Fibroblast of lung (primary cell): ENCODE measurements at places on chromosomes 7 and 10. TPM values are rescaled to one million over a fixed set of nuclear protein-coding genes. Genes with fewer than 3 reads are reported as not detected.

DNA sequence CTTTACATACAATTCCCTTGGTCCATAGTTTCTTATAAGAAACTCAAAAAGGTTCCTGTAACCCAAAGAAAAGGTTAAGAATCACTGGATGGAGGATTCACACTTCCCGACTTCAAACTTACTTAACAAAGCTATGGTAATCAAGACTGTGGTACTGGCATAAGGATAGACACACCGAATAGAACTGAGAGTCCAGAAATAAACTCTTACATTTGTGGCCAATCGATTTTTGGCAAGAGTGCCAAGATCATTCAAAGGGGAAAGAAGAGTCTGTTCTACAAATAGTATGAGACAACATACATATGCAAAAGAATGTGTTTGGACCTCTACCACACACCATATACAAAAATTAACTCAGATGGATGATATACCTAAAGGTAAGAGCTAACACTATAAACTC lies 32.8 kb downstream of the KDM7A start:
- DNase-seq, result no peak

Gene ASAH2B
- 5.9 and 7.4 TPM in 2 replicates for polyA plus RNA-seq

- no peak for DNase-seq
These were observed 141.6 kb downstream of the GPR85 start for GRCh38 chr7:112945046-112945445.

DNA sequence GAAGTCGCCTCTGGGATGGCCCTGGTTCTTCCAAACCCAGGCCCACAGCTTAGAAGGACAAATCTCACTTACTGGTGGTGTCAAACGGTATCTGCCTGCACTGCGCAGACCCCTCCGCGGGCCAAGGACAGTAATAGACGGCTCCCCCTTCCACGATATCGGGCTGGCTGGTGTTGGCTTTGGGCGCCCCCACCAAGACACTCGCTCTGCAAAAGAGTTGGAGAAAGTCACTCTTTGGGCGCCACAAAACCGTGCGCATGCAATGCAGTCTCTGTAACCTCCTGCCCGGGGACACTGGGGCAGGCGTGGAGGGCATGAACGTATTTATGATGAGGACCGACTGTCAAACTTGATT lies 1.1 kb downstream of the ITGA8 start:
- DNase-seq, result no peak

Gene SORCS1
- 0.01 TPM in 2 replicates for polyA plus RNA-seq

DNA sequence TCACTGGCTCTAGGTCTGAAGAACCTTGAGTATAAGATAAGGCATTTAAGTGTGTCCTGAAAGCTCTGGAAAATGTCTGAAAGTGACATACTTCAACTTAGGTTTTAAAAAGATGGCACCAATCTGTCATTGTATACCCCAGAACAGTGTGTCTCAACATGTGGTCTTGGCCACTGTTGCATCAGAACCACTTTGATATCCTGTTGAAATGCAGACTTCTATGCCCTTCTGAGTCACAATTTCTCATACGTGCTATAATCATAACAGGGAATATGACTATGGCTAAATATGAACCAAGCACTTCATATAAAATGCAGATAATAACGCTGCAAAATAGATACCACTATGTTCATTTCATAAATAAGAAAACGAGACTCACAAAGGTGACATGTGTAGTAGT lies 38.0 kb upstream of the GPAM start:
- no peak for DNase-seq

GRCh38 chr7:37216156-37216852 lies 232.4 kb downstream of the ELMO1 start:
- peak; percentile 49 for DNase-seq

DNA sequence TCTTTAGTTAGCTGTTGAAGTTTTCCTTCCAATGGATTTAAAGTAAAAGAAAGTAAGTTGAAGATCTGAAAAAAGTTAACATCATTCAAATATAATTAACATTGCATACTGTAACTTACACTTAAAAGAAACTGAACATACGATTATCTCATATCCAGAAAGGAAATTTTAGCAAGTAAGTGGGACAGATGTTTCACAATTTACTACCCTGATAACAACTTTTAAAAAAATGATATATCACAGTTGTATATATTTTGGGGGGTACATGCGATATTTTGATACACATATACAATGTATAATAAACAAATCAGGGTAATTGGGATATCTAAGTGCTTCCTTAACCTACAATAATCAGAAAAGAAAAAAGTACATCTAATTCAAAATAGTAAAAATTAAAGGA lies 44.2 kb downstream of the ASZ1 start:
- no peak for DNase-seq

GRCh38 chr7:47422611-47423010 lies 159.3 kb downstream of the TNS3 start:
- peak; percentile 49 for DNase-seq

Gene UCMA
- polyA plus RNA-seq, result not detected in 2 replicates

DNA sequence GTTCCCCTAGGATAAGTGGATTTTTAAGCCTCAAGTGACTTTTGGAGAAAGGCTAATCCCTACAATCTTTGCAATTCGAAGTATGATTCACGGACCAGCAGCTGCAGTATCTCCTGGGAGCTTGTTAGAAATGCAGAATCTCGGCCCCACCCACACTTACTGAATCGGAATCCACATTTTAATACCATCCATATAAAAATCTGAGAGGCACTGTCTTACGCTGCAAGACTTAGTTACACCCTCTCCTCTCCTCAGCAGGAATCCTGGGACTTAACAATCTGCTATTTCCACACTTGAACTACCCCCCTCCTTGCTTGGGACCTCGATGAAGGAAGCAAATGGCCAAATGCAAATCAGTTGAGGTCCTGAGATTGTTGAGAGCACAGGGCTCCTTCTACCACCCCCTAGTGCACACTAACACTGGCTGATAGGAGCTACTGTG lies 21.0 kb downstream of the ITPRIP start:
- DNase-seq, result peak; percentile 74

Gene SH3PXD2A
- polyA plus RNA-seq, result 20.2 and 25.5 TPM in 2 replicates

DNA sequence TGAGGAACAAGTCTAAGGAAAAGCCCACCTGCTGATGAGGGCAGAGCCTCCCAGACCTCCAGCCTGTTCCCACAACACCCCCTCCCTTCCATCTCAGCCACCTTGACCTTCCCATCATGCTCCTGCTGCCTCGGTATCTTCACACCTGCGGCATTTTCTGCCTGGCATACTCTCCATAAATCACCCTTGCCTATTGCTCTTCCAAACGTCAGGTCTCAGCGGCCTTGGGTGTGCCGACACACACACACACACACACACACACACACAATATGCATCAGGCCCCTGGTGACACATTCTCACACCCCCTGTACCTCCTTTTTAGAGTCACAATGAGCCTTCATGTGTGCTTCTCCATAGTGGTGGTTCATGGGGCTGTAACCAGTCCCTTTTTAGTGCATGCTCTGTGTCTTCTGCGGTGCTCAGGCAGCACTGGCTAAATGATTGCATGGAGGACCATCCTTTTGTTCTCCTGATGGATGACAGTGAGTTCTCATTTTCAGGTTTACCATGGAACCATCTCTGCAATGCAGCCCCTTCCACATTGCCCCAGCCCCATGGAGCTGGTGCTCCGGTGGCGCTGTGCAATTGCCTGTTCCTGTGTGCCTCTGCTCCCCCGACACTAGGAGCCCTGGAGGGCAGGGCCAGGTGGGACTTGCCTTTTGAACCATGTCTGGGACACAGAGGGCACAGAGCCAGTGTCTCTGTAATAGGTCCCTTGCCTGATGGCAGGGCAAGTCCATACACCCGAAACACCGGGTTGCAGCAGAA lies 4.5 kb downstream of the ADIRF start:
- DNase-seq, result no peak

DNA sequence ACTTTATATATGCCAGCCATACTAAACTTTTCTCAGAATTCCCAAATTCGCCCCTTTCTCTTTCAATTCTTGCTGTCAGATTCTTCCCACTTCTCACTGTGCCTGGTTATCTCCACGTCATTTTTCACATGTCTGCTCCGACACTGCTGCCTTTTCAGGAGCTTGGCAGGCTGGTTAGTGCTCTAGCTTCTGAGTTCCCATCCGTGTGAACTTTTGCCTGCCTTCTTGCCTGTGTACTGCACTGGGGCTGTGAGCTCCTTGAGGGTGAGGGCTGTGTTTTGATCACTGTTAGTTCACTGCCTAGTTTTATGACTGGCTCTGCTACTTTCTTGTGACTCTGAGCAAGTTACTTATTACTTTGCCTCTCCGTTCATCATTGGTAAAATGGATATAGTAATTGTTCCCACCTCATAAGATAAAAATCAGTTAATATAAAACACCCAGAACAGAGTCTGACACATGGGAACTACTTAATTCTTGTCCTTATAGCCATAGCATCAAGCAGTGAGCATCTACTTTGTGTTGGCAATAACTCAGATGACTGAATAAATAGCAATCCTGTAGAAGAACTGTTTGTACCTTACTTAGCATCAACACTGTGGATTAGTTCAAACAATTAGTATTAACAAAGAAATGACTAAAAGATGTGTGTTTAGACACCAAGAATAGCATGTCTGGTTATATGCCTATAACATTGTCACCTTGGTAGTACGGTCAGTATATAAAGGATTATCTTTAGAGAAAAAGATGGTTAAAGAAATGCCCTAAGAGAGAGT lies 5.5 kb downstream of the GSTO1 start:
- peak; percentile 41 for DNase-seq

Gene GNAT3
- not detected in 2 replicates for polyA plus RNA-seq

- no peak for DNase-seq
These were observed 2.0 kb upstream of the KIAA1217 start for GRCh38 chr10:24206926-24207325.

Gene RALA
- polyA plus RNA-seq, result 46.1 and 53.2 TPM in 2 replicates

Gene CRHR2
- polyA plus RNA-seq, result not detected in 2 replicates

DNA sequence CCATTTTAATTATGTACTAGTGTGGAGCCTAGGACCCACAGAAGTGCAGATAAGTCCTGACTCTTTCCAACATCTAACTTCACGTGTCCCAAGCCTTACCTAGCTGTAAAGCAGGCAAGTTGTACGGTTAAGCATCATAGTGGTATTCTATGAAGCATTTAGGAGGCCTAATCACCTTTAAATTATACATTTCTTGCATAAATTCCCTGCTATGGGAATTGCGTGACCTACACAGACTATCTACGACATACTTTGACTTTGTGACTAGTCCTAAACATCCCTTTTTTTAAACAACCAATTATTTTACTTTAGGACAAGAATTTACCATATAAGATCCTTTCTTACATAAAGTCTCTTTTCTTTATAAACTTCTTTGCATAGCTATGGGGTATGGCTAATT lies 37.7 kb upstream of the LRGUK start:
- DNase-seq, result no peak

DNA sequence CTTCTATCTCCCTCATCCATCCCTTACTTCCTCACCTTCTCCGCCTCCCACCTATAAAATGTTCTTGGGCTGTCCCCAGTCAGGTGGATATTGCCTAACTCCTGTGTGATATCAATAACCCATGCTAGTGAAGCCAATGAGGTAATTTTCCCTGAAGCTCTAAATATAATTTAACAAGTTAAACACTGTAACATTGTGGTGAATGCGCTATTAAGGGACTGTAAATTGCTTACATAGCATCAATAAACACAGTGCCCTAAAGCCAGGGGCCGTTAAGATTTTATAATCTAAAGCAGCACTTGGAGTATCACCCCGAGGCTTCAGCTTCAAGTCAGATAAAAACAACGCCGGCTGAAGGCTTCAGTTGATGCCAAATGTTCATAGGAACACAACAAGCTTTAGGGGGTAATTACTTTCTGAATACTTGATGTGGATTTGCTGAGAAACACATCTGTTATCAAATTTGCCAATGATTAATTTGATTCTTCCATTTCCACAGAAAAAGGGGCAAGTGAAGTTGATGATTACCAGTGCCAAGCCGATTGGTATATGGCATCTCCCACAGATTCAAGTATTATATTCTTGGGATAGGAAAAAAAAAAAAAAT lies 138.4 kb downstream of the CREB5 start:
- no peak for DNase-seq

Gene ODAD2
- 0.12 and 0.34 TPM in 2 replicates for polyA plus RNA-seq

- DNase-seq, result peak; percentile 39
These were observed 223.5 kb upstream of the PHYHIPL start for GRCh38 chr10:58952747-58953466.
